ENCODE measurements at places on chromosomes 1 and 21. TPM values are rescaled to one million over a fixed set of nuclear protein-coding genes. Genes with fewer than 3 reads are reported as not detected.
A peak's percentile ranks its signal among the peaks of the same experiment; 100 is the strongest.

DNA sequence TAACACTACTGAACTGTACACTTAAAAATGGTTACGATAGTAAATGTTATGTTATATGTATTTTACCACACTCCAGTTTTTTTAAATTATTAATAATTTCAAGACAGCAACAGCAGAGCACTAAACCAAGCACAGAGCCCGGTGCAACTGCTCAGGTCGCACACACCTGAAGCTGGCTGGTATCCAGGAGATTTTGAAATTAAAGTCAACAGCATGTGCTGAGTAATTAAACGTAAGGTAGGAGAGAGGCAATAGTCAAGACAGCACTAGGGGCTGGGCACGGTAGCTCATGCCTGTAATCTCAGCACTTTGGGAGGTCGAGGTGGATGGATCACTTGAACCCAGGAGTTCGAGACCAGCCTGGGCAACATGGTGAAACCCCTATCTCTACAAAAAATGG lies 35.1 kb upstream of the SLC30A10 start:
- H3K27me3 ChIP-seq: no peaks in the 10 kb centered on the region
- H3K4me1 ChIP-seq: peaks cover 6% of the 10 kb centered on the region
- DNase-seq: peak; percentile 54
- H3K27ac ChIP-seq: no peak overlapping the region

- H3K27me3 ChIP-seq: no peaks in the 10 kb centered on the region
- no peaks in the 10 kb centered on the region for H3K36me3 ChIP-seq
- no peak for DNase-seq
- H3K4me3 ChIP-seq: no peak overlapping the region
- H3K4me1 ChIP-seq: no peaks in the 10 kb centered on the region
Measured at GRCh38 chr1:179143322-179143721, 61.5 kb downstream of the TOR3A start.

GRCh38 chr1:32138965-32139364 lies 31.1 kb downstream of the KPNA6 start:
- no peak overlapping the region for H3K27ac ChIP-seq
- no peaks in the 10 kb centered on the region for H3K36me3 ChIP-seq
- H3K4me1 ChIP-seq: peaks cover 24% of the 10 kb centered on the region
- no peak for DNase-seq
- H3K4me3 ChIP-seq: no peak overlapping the region

The AXDND1 gene
- total RNA-seq: 3.6 TPM

GRCh38 chr1:19723874-19724273 lies 59.2 kb downstream of the HTR6 start:
- no peaks in the 10 kb centered on the region for H3K36me3 ChIP-seq
- H3K4me3 ChIP-seq: no peak overlapping the region
- DNase-seq: no peak
- H3K27me3 ChIP-seq: no peaks in the 10 kb centered on the region
- no peaks in the 10 kb centered on the region for H3K4me1 ChIP-seq

The CITED4 gene
- 465 TPM for total RNA-seq

DNA sequence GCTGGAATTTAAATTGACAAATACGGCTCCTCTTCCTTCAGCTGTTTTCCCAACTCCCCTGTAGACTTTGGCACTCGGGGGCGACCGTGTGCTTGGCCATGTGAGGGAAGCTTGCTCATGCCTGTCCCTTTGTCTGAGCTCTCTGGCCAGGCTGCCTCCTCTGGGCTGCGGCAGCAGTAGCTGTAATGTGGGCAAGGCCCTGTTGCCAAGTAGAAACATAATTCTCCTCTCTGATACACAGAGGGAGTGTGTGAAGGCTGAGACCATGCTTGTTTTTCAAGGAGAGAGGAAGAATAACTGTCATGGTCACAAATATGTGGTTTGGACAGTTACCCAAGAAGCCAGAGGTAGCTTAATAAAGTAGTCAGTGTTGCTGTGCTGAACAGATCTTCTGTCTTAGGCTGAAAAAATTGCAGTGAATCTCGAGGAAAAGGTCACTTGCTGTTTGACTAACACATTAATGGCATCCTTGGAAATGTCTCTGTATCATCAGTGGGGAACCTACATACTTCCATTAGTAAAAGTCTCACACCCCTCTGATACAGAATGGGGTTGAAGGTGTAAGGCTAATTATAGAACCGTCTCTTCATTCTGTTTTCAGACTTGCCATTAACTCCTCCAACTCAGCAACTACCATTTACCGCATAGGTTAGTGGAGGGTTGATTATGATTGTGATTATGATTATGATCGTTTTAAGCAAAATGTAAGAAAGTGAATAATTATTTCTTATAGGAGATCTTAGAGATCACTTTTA lies 94.6 kb downstream of the TGFB2 start:
- H3K27ac ChIP-seq: no peak overlapping the region
- no peaks in the 10 kb centered on the region for H3K4me1 ChIP-seq
- H3K36me3 ChIP-seq: no peaks in the 10 kb centered on the region
- no peak for DNase-seq
- H3K4me3 ChIP-seq: no peak overlapping the region

- DNase-seq: no peak
- H3K27ac ChIP-seq: no peak overlapping the region
- no peaks in the 10 kb centered on the region for H3K36me3 ChIP-seq
- H3K4me3 ChIP-seq: no peak overlapping the region
Measured at GRCh38 chr1:102833151-102833550, 275.2 kb downstream of the COL11A1 start.

The SLC1A7 gene
- not detected for total RNA-seq

- no peak overlapping the region for H3K27ac ChIP-seq
- DNase-seq: no peak
- no peaks in the 10 kb centered on the region for H3K27me3 ChIP-seq
- no peaks in the 10 kb centered on the region for H3K36me3 ChIP-seq
- peaks cover 10% of the 10 kb centered on the region for H3K4me1 ChIP-seq
Measured at GRCh38 chr1:15397236-15397635, 12.5 kb upstream of the EFHD2 start.

DNA sequence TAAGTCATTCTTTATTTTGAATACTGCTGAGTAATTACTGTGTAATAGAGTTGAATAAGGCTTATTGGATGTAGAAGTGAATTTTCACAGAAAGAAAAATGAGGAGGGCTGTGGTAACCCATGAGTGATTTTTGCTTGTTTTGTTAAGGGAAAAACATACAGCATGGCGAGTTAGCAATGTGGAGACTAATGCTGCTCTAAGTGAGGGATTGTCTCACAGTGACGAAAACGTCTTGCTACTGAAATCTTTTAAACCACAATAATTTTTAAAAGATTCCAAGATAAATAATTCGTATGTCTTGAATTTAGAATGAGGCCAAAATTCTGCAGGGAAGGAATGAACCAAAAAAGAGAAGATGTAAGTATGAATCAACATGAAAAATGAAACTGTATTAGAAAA lies 16.2 kb upstream of the PLA2G4A start:
- H3K4me1 ChIP-seq: no peaks in the 10 kb centered on the region
- no peaks in the 10 kb centered on the region for H3K36me3 ChIP-seq
- DNase-seq: no peak
- H3K4me3 ChIP-seq: no peak overlapping the region

The GBP4 gene
- 2.6 TPM for total RNA-seq

DNA sequence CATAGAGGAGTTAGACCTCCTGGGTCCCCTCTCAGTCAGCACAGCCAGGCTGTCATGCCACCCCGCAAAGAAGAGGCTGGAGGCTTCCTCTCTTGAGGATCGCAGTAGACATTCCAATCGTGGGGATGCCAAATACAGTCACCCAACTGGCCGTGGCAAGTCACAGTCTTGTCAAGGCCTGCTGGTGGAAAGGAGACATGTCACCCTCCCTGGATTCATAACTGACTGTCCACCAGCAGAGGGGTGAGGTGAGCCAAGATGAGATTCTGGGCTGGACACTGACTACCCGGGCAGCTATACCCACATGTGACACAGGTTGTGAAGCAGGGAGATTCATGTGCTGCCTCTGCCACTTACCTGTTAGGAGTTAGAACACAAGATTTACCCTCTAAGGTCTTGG lies 123.5 kb upstream of the NGF start:
- no peaks in the 10 kb centered on the region for H3K27me3 ChIP-seq
- no peak for DNase-seq
- H3K4me1 ChIP-seq: peaks cover 7% of the 10 kb centered on the region

GRCh38 chr1:21326861-21327344 lies 36.6 kb upstream of the ECE1 start:
- peak overlapping the region; percentile 40 for H3K27ac ChIP-seq
- H3K27me3 ChIP-seq: no peaks in the 10 kb centered on the region
- H3K4me1 ChIP-seq: peaks cover 100% of the 10 kb centered on the region
- DNase-seq: peak; percentile 60
- H3K4me3 ChIP-seq: no peak overlapping the region

DNA sequence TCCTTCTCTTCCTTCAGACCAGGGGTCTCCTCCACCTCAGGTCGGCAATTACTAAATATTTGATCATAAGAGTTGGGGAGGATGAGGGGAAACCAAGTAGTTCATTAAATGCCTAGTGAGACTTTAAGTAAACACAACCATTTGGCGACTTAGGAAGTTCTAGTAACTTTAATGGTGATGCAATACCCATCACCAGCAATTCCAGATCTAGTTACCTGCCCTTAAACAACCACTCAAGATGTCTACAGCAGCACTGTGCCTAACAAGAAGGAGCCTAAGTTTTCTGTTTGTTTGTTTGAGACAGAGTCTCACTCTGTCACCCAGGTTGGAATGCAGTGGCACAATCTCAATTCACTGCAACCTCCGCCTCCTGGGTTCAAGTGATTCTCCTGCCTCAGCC lies 56.6 kb upstream of the L1TD1 start:
- H3K27ac ChIP-seq: no peak overlapping the region
- H3K27me3 ChIP-seq: no peaks in the 10 kb centered on the region
- DNase-seq: no peak
- H3K4me1 ChIP-seq: no peaks in the 10 kb centered on the region
- H3K4me3 ChIP-seq: no peak overlapping the region
- no peaks in the 10 kb centered on the region for H3K36me3 ChIP-seq

- peaks cover 4% of the 10 kb centered on the region for H3K4me1 ChIP-seq
- H3K27ac ChIP-seq: no peak overlapping the region
Measured at GRCh38 chr1:45883658-45884057, 80.2 kb downstream of the MAST2 start.

The SYF2 gene
- total RNA-seq: 48.5 TPM

The SYCP1 gene
- not detected for total RNA-seq

DNA sequence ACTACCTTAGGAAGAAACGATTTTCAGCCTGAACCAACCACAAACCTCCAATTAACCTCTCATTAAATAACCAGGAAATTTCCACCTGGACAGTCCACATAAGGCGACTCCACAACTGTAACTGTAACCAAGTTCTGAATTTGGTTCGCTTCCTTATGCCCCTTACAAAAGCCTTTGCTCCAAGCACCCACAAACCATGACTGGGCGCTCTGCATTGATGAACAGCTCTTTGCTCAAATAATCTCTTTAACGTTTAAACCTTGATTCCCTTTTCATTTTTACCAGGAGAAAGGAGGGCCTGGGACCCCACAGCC lies 38.2 kb upstream of the ZNF124 start:
- H3K27me3 ChIP-seq: no peaks in the 10 kb centered on the region
- peak overlapping the region; percentile 90 for H3K27ac ChIP-seq
- DNase-seq: no peak
- no peaks in the 10 kb centered on the region for H3K36me3 ChIP-seq
- H3K4me3 ChIP-seq: peak overlapping the region; percentile 96

The SORT1 gene
- total RNA-seq: 23.6 TPM

- peaks cover 12% of the 10 kb centered on the region for H3K4me1 ChIP-seq
- peak overlapping the region; percentile 52 for H3K4me3 ChIP-seq
- H3K36me3 ChIP-seq: no peaks in the 10 kb centered on the region
- peak; percentile 64 for DNase-seq
Measured at GRCh38 chr1:226082959-226083301, 20.4 kb downstream of the H3-3A start.

- no peak for DNase-seq
- H3K27me3 ChIP-seq: peaks cover 5% of the 10 kb centered on the region
- H3K36me3 ChIP-seq: no peaks in the 10 kb centered on the region
- no peak overlapping the region for H3K27ac ChIP-seq
- H3K4me3 ChIP-seq: no peak overlapping the region
Measured at GRCh38 chr1:1236945-1237873, 5.2 kb downstream of the B3GALT6 start.

DNA sequence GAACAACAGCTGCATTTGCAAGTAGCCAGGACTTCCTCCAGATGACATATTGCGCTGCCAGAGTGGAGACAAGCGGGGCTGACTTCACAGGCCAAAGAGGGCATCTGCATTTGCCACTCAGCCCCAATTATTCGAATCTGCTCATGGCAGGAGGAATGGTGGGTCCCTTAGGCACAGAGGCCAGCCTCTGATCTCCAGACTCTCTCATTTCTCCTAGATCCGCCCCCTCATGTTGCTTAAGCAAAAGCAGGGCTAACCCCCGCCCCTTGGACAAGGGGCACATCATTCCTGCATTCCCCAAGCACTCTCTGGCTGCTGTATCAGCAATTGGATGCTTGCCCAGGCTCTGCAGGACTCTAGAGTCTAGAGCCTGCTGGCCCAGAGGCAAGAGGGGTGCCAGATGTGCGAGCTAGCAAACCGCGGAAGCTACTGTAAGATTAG lies 262.4 kb downstream of the ST6GALNAC3 start:
- H3K27ac ChIP-seq: no peak overlapping the region
- no peaks in the 10 kb centered on the region for H3K27me3 ChIP-seq
- DNase-seq: peak; percentile 35

The IFI44 gene
- total RNA-seq: 17.6 TPM

DNA sequence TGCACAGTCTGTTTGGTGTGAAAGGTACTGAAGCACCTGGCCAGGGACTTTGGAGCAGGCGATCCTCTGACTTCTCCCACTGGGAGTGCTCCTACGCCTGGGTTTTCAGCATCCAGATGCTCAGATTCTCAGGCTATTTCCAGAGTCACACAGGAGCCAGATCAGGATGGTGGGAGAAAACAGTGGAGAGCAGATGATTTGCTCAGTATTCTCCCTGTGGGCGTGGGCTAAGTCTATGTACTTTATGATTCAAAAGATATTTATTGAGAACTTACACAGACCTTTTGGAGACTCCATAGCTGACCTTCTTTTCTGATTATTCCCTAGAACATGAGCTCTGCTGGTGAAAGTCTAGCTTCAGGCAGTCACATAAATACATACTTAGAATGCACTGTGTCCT lies 134.6 kb downstream of the TENT5C start:
- H3K27me3 ChIP-seq: no peaks in the 10 kb centered on the region
- peaks cover 31% of the 10 kb centered on the region for H3K4me1 ChIP-seq
- H3K27ac ChIP-seq: peak overlapping the region; percentile 59
- peak; percentile 82 for DNase-seq

- no peak overlapping the region for H3K27ac ChIP-seq
- H3K27me3 ChIP-seq: peaks cover 5% of the 10 kb centered on the region
- no peak for DNase-seq
- no peaks in the 10 kb centered on the region for H3K36me3 ChIP-seq
- no peak overlapping the region for H3K4me3 ChIP-seq
Measured at GRCh38 chr1:31618916-31619846, 1.7 kb downstream of the HCRTR1 start.

The RIPK4 gene
- total RNA-seq: 14.5 TPM

GRCh38 chr1:162872981-162873380 lies 12.0 kb upstream of the CCDC190 start:
- peaks cover 19% of the 10 kb centered on the region for H3K4me1 ChIP-seq
- no peak overlapping the region for H3K27ac ChIP-seq
- no peaks in the 10 kb centered on the region for H3K27me3 ChIP-seq
- H3K4me3 ChIP-seq: no peak overlapping the region
- H3K36me3 ChIP-seq: no peaks in the 10 kb centered on the region

Data from body of pancreas (tissue), 4 donors.